GOT3 (cell line): ENCODE measurements at places on chromosomes 2 and 18.
A peak's percentile ranks its signal among the peaks of the same experiment; 100 is the strongest.

- DNase-seq = no peak
These were observed 1593.5 kb upstream of the ACVR2A start for GRCh38 chr2:146251328-146251727.

- no peak for DNase-seq
These were observed 174.2 kb upstream of the OSR1 start for GRCh38 chr2:19532547-19533196.

GRCh38 chr2:216294305-216294704 lies 78.0 kb downstream of the MARCHF4 start:
- no peak for DNase-seq

DNA sequence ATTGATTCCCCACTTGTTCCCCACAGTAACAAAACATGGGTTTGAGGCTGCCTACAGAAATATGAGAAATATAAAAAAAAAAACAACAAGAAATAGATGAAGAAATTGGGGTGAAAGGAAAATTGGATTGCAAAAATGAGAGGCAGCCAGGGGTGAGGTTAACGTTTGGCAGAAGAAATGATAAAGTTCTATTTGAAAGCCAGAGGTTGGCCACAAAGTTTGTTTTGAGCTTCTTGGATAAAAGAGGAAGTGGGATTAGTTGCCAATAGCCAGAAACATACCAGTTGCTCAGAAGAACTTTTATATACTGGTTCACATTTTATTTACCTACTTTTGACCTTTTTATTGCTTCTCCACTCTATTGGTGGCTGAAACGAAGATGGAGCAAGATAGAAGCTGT lies 67.5 kb downstream of the FASTKD2 start:
- no peak for DNase-seq

DNA sequence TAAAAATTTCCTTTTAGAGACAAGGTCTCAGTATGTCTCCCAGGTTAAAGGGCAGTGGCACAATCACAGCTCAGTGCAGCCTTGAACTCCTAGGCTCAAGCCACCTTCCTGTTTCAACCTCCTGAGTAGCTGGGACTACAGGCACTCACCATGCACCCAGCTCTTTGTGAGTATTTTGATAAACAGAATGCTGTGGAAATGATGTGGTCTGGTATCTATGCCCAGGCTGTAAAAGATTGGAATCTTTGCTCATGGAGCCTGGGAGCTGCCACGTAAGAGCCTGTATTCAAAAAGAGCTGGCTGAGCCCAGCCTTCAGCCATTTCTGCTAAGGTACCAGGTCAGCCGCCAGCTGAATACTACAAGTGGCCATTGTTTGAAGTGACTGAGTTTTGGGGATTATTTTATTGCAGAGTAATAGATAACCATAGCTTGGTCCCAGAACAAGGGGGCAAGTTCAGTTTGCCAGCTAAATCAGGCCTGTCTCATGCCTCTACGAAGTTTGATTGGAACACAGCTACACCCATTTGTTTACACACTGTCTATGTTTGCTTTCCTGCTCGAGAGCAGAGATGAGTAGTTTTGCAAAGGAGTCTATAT lies 21.3 kb upstream of the ARL5A start:
- DNase-seq = no peak

- no peak for DNase-seq
These were observed 88.5 kb downstream of the ARMC9 start for GRCh38 chr2:231286964-231287363.

GRCh38 chr2:175074478-175074877 lies 69.3 kb upstream of the CHN1 start:
- no peak for DNase-seq

GRCh38 chr2:239994086-239994485 lies 31.1 kb downstream of the NDUFA10 start:
- no peak for DNase-seq

- DNase-seq = no peak
These were observed 112.5 kb upstream of the ASB18 start for GRCh38 chr2:236376566-236377244.

GRCh38 chr2:151817929-151818328 lies 10.3 kb downstream of the ARL5A start:
- DNase-seq = no peak

DNA sequence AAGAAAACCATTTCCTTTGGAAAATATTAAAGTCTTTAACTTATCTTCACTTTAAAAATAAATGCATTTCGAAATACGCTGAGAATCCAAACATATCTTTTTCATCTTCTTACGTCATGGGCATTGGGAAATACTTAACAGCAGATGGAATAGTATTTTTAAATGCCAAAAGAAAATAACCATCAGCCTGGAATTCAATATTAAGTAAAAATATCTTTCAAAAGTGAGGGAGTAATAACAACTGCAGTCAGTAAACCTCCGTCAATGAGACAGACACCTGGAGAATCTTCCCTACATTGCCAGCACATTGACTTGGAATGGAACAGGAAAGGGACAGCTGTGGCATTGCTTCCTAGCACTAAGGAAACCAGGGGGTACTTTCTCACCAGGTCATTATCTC lies 290.4 kb upstream of the TNP1 start:
- DNase-seq = no peak

DNA sequence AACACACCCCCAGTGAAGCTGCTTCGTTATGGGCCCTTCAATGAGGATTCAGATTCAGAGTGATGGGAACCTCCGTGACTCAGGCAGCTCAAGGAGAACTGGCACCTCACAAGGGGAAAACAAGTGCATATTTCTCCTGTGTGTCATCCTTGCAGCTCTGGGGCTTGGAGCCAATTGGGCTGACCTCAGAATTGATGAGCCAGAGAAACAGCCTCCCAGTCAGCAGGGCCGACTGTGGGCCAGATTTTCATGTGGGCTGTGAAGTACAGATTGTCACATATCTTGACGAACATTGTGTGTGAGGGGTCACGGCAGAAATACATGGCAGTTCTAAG lies 189.6 kb upstream of the SP5 start:
- peak; percentile 47 for DNase-seq

- no peak for DNase-seq
These were observed 31.9 kb upstream of the FOSL2 start for GRCh38 chr2:28360718-28361293.

DNA sequence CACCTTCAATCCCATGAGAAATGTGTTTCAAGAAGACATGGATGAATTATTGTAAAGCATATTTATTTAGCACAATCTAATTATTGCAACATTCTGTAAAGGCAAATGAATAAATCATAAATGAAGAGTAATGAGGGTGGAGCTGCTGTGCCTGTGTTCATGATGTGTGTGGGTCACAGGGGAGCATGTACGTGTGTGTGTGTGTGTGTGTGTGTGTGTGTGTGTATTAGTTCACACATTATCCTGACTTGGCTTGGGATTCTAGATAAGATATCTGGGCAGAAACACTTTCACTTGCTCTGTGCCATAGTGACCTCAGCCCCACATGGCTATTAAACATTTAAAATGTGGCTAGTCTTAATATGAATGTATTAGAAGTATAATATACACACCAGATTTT lies 361.8 kb downstream of the ALK start:
- no peak for DNase-seq

DNA sequence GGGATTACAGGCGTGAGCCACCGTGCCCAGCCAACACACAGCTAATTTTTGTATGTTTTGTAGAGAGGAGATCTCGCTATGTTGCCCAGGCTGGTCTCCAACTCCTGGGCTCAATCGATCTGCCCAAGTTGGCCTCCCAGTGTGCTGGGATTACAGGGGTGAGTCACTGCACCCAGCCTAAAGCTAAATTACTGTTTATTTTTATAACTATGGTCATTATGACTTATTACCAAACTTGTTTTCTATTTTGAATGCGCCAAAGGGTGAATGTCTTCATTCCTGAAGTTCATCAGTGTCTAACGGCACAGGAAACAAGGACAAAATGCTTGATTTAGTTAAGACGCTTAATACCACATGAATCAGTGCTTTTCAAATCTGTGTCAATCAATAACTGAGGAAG lies 38.9 kb upstream of the GREB1L start:
- DNase-seq = no peak

DNA sequence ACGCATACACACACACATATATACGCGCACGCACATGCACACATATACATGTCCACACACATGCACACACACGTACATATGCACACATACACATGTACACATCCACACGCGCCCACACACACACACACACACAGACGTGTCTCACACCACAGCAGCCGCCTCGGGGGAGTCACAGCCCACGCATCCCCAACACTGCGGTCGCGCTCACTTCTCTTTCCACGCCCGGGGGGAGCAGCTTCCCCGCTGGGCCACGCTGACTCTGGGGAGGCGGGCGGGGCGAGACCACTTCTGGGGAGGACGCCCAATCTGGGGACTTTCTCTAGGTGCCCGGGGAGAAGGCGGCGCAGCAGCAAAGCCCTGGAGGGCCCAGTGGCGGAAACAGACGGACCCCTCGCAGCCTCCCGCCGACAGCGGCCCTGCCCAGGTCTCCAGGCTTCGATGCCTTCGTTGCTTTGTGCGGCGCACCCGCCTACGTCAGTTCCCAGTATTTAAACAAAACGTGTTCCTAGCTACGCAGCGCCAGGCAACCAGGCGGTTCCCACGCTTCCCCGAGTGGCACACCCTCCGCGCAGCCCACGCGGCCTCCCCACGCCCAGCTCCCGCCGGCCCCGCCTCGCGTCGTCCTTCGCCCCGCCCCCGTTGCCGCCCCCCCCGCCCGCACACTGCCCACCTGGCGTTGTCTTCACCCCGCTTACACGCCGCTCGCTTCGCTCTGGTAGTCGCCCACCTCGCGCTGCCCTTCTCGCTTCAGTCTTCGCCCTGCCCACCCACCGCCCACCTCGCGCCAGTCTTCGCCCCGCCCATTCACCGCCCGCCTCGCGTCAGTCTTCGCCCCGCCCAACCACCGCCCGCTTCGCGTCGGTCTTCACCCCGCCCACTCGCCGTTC lies 810 bp upstream of the RBFA start:
- DNase-seq = peak; percentile 72

GRCh38 chr2:10124538-10125045 lies 2.1 kb downstream of the RRM2 start:
- DNase-seq = no peak

GRCh38 chr18:51342815-51343214 lies 145.3 kb upstream of the MEX3C start:
- no peak for DNase-seq

DNA sequence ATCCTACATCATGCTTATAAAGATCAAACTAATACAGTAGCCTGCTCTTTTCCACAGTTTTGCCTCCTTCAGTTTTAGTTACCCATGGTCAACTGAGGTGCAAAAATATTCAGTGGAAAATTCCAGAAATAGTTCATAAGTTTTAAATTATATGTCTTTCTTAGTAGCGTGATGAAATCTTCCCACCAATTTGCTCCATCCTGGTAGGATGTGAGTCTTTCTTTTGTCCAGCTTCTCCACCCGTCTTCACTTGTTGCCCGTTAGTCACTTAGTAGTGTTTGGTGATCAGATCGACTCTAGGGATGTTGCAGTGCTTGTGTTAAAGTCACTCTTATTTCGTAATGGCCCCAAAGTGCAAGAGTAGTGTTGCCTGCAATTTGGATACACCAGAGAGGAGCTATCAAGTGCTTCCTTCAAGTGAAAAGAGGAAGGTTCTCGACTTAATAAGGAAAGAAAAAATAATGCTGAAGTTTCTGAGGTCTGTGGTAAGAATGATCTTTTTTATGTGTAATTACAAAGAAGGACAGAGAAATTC lies 57.0 kb downstream of the CEP192 start:
- DNase-seq = no peak

GRCh38 chr2:141362311-141362710 lies 768.5 kb downstream of the LRP1B start:
- no peak for DNase-seq

GRCh38 chr18:45713239-45713638 lies 10.7 kb upstream of the SLC14A1 start:
- no peak for DNase-seq

GRCh38 chr2:223674998-223675609 lies 72.9 kb upstream of the SCG2 start:
- no peak for DNase-seq
